ENCODE measurements at places on chromosomes 3 and 15. TPM values are rescaled to one million over a fixed set of nuclear protein-coding genes. Genes with fewer than 3 reads are reported as not detected.

UBE2E2 gene
- 40.2 TPM for total RNA-seq

LINGO1 gene
- total RNA-seq = 45.7 TPM

SLC22A14 gene
- total RNA-seq = 0.31 TPM

CDHR4 gene
- not detected for total RNA-seq

CAND2 gene
- 14.5 TPM for total RNA-seq

SLC12A8 gene
- total RNA-seq = 2.7 TPM

SGO1 gene
- total RNA-seq = 1.7 TPM

PLSCR2 gene
- not detected for total RNA-seq

SPINK8 gene
- not detected for total RNA-seq

RBMS3 gene
- 19.8 TPM for total RNA-seq
